Hematopoietic multipotent progenitor cell treated with erythropoietin and hydrocortisone succinate and interleukin-3 and kit ligand, for 17 days (in vitro differentiated cells): ENCODE measurements at places on chromosomes 5 and 9.

DNA sequence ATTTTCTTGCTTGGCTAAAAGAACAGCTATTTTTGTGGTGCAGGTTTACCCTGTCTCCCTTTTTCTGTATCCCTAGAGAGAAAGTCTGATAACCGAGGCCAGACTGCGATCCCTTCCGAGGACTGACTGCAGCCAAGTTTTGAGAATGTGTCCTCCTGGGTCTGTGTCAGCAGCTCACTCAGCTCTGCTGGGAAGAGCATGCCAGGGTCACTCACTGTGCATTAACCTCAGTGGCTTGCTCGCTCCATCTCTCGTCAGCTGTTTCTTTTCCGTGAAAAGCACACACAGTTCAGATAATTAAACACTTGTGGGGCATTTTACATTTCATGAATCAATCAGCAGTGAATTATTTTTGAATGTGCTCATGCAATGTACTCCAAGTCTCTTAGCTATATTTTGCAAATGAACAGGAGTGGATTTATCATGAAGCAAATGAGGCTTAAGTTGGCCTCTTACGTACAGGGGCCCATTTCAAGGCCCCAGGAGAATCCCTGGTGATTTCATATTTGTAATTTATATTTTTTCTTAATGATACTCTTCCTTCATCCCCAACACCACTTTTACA, 252.1 kb downstream of the SMARCA2 start:
- DNase-seq = no peak

GRCh38 chr9:98808411-98808815, 943 bp downstream of the GALNT12 start:
- DNase-seq = no peak

- no peak for DNase-seq
Measured at GRCh38 chr9:20873240-20873865, 158.1 kb downstream of the HACD4 start.

- DNase-seq = no peak
Measured at GRCh38 chr9:76516871-76517270, 57.9 kb downstream of the GCNT1 start.

GRCh38 chr5:125743939-125744338, 679.3 kb upstream of the GRAMD2B start:
- DNase-seq = no peak

DNA sequence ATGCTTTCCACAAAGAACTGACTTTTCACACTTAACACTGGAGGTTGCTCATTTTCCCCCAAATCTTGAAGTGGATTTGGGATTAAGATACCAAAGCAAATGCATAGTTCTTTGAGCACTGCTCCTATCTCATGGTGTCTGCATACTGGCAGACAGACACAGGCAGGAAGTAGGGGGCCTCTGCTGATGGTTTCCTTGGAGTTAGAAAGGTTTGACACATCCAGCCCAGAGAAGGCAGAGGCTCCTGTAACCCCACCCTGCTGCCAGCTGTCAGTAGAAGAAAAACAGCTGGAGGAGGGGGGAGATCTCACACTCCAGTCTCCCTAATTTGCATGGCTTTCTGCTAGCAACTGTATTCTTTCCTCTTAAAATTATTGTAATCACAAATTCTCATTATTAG, 44.1 kb downstream of the APTX start:
- no peak for DNase-seq

DNA sequence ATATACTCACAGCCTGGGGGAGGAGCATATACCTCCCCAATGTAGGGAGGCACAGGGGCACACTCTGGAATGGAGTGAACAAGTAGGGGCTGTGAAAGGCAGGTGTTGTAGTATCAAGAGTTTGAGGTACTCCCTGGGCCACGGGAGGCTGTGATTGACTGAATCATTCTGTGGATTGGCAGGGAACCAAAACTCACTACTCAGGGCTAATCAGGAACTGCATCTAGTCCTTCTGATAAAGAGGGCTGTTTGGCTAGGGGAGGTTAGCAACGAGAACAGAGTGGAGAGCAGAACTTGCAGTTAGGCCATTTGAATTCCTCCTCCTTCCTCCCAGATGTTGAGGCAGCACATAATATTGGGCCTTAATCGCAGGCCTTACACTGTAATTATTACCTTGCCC, 369.2 kb upstream of the MPDZ start:
- no peak for DNase-seq

GRCh38 chr9:125477089-125477544, 215.5 kb downstream of the GAPVD1 start:
- DNase-seq = no peak

- no peak for DNase-seq
Measured at GRCh38 chr5:148090146-148090772, 26.5 kb downstream of the SPINK5 start.

DNA sequence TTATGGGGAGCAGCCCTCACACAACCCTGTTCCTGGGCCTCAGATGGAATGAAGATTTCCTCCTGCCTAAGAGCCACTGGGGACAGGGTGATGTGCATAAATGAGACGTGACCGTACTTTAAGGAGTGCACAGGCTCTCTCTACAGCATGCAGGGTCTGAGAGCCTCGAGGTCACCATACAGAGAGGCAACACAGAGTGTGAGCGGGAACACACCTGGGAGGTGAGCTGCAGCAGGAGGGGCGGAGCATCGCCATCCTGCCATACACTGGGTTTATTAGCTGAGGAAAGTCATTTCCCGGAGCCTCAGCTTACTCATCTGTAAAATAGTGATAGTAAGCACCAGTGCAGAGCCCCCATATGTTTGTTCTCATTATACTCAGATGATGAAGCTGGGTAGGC, 182.5 kb upstream of the RAD23B start:
- DNase-seq = no peak

DNA sequence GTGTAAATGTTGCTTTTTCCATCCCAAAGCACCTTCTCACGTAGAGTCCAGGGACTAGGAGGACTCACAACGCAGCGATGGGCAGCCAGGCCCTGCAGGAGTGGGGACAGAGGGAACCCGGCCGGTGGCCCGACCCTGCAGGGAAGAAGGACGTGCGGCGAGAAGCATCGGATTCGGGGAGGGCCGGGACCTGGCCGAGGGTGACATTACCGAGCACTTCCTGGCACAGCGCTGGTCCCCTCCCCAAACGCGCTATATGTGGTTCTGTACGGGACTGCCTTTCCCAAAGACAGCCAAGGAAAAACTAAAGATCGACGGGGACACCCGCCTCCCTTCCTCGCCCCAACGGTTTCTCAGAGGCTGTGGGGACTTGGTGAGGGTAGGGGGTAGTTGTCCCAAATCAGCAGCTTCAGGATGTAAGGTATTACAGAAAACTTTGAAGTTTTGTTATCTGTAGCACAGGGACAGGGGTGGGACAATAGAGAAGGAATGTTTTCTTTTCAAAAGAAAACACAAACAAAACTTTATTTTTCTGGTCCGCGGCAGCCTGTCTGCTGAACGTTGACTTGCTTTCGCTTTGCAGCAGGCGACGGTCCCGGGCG, 887 bp upstream of the MAP3K1 start:
- DNase-seq = no peak

- DNase-seq = no peak
Measured at GRCh38 chr9:36151316-36152210, 15.0 kb downstream of the GLIPR2 start.

- peak; percentile 60 for DNase-seq
Measured at GRCh38 chr5:154723740-154724505, 31.3 kb upstream of the LARP1 start.

DNA sequence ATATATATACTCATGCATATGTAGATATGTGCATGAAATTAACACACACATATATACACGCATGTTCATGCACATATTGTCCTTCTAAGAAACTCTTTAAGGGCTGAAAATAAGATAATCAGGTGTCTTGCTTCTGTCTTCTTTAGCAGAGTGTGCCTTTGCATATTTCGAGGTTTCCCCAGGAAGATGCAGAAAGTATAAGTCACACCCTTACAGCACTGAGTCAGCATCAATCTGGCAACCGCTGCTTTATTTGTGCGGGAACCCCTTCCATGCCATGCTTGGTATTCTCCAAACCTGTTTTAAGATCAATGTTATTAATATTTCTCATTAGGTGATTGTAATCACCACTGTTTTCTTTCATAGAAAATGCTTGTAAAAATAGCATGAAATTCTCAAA, 557.9 kb downstream of the CAAP1 start:
- no peak for DNase-seq

DNA sequence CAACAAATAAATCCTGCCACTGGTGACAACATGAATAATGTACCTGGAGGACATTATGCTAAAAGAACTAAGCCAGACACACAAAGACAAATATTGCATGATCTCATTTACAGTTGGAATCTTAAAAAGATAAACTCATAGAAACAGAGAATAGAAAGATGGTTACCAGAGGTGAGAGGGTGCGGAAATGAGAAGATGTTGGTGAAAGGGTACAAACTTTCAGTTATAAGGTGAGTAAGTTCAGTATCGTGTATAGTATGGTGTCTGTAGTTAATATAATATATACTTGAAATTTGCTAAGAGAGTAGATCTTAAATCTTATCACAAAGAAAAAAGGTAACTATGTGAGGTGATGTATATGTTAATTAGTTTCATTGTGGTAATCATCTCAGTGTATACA, 63.3 kb downstream of the PRRC1 start:
- no peak for DNase-seq

DNA sequence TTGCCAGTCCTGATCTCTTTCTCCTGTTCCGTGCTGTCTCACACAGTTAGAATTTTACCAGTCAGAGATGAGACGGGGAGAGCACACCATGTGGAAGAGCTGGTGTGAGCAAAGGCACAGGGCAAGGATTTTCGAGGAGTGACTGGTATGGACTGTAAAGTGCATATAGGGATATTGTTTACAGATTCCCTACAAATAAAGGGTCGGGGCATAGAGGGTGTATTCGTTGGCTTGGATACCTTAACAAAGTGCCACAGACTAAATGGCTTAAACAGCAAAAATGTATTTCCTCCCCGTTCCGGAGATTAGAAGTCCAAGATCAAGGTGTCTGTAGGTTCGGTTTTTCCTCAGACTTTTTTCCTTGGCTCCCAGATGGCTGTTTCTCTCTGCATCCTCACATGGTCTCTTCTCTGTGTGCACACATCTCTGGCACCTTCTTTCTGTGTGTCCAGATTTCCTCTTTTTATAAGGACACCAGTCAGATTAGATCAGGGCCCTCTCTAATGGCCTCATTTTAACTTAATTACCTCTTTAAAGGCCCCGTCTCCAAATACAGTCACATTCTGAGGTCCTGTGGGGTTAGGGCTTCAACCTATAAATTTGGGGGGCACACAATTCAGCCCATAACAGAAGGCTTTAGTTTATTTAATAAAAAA, 23.4 kb downstream of the CYFIP2 start:
- DNase-seq = no peak

DNA sequence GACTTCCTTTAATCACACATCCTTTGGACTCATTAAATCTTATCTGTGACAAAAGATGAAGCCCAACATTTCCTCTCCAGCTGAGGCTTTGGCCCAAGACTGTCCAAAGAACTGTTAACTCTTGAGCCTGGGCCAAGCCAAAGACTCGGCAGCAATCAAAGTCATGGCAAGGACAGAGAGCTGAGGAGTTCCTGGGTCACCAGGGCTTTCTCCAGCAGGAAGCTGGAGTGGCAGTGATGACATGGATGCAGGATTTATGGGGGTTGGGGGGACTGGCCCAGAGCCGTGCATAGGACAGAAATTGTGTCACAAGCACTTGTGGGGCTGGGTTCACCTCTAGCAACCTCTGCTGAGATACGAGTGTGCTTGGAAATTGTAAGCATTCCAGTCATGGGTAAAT, 440.3 kb downstream of the PLK2 start:
- peak; percentile 0 for DNase-seq

- DNase-seq = no peak
Measured at GRCh38 chr5:179315356-179315890, 29.8 kb downstream of the ADAMTS2 start.

GRCh38 chr9:128215491-128216409, 12.6 kb downstream of the DNM1 start:
- DNase-seq = no peak

DNA sequence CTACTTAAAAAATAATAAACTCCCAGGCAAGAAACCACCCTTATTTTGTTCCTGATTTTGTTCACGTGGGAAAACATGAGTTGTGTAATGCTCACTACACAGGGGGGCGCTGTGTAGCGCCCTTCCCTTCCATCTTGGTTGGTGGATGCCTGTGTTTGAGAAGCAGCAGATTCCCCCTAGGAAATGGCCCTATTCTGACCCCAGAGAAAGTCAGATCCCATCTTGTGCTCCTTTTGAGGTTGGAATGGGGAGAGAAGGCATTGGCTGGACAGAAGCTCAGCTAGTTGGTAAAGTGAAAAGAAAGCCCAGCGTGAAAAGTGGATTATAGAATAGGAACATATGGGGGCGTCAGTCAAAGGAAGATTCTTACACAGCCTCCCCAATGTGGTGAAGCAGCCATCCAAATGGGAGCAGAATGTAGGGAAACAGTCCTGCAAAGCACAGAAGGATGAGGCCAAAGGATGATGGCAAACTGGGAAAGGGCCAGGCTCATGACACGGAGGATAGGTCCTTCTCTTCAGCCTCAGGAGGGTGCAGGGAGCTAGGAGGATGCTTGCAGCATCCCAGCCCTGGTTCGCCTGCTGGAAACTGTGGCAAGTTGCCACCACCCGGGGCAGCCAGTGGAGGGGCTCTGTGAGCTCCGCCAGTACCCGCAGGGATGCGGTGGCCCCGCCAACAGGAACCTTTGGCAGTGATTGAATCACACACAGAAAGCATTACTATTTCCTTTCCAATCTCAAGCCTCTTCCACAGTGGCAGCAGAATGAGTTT, 314.2 kb upstream of the DAP start:
- DNase-seq = no peak

- DNase-seq = no peak
Measured at GRCh38 chr9:127554966-127555839, 56.9 kb upstream of the STXBP1 start.

GRCh38 chr9:93257808-93258331, 73.9 kb downstream of the WNK2 start:
- no peak for DNase-seq

DNA sequence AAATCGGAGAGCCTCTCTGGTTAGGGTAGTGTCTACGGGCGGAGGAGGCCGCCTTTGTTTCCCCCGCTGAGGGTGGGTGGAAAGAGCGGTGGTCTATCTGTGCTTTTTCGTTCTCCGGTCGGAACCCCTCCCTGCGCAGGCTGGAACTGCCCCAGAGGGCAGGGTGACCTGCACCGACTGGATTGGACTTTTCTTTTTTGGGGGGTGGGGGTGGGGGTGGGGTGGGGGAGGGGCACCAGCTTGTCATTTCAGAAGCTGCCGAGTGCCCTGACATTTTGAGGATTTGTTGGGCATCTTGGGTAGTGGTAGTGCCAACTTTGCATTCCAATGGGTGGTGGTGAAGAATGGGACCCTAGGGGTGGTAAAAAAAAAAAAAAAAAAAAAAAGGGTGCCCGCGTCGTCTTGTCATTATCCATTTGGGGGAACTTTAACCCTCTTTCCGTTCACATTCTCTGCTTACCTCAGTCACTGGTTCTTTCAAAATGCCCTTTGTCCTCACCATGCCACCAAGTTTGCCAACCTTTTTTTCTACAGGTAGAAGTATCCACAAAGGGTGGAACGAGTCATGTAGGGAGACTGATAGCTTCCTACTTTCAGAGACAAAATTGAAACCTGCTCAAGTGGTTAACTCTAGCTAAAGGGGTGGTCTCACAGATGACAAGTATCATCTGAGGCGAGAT, 1.3 kb downstream of the UBE2R2 start:
- DNase-seq = peak; percentile 42
